Activated T-cell treated with anti-CD3 and anti-CD28 coated beads, Interleukin-2, amount 50 U/mL, for 72 hours (primary cell): ENCODE measurements at places on chromosomes 1 and 21. TPM values are rescaled to one million over a fixed set of nuclear protein-coding genes. Genes with fewer than 3 reads are reported as not detected.

DNA sequence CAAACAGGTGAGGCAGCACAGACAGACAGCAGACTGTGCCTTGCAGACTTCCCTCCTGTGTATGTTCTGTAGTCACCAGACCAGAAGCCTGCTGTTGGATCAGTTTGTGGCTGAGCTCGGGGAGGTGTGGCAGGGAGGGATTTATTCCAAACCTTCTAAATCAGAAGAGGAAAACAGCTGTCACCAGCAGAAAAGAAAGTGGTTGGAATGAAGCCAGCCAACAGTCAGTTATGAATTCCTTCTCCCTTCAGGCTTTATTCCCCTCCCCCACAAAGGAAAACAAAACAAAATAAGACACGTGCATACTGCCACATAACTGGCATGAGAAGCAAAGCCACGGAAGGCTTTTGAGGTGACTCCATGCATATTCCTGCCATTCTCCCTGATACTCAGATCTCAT is 19.0 kb upstream of the PIGV start:
- no peak for DNase-seq

- DNase-seq, result no peak
Observed at GRCh38 chr1:100982793-100983192, 42.8 kb downstream of the DPH5 start.

DNA sequence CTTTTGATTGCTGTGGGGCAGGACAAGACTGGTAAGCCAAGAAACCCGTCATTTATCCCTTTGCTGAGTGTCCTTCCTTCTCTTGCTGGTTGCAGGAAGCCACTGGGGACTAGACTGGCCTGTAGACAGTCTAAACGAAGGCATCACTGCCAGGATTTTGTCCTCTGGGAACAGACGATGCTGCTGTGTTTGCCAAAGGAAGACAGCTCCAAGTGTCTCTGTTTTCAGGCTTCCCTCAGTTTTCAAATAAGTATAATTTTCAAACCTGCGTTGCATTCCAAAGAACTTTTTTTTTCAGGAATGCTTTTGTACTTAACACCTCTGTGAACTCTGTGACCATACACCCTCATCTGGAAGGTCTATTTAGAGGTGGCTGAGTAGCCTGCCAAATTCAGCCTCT is 269.4 kb downstream of the HLX start:
- DNase-seq, result no peak

DNA sequence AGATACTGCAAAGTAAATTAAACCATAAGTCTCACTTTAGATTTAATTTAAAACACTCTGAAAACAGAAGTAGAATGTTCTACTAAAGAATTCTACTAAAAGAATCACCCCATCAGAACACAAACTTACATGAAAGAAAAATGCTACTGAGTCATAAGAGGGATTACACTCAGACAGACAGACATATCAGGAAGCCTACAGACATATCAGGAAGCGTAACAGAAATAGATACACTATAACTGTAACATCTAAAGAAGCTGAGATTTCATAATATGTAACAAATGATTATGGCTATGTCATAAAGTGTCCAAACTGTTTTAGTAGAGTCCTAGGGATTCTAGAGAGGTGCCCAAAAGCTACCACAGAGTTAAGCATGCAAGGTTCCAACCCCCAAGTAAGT is 23.9 kb downstream of the FOXJ3 start:
- DNase-seq, result no peak

DNA sequence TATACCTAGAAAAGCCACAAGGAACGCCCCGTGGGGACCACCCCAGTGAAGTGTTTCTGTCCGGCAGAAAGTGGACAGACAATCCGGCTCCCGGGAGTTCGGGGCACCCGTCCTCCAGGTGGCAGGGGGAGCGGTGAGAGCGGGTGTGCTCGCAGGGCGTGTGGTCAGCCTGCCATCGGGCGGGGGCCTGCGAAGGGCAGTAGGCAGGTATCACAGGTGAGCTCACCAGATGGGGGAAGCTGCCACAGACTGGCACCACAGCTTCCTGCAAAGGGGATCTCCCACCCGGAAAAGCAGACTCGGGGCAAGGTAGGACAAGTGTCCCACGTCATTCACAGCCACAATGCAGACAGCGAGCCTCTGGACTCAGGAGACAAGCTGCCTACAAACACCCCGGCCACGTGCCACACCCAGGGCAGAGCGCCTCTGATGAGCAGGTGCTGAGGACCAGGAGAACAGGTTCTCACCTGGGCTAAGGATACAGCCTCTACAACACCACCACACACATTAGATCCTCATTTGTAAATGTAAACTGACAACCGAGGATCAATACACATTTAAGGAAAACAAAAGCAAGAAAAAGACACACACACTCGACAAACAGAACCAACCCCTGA is 36.4 kb downstream of the VPS26C start:
- DNase-seq, result no peak

DNA sequence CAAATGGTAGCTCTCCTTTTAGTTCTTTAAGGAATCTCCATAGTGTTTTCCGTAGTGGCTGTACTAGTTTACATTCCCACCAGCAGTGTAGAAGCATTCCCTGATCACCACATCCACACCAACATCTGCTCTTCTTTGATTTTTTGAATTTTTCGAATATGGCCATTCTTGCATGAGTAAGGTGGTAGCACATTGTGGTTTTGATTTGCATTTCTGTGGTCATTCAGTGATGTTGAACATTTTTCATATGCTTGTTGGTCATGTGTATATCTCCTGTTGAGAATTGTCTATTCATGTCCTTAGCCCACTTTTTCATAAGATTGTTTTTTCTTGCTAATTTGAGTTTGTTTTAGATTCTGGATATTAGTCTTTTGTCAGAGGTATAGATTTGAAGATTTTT is 84.6 kb upstream of the B3GALT2 start:
- DNase-seq, result no peak

DNA sequence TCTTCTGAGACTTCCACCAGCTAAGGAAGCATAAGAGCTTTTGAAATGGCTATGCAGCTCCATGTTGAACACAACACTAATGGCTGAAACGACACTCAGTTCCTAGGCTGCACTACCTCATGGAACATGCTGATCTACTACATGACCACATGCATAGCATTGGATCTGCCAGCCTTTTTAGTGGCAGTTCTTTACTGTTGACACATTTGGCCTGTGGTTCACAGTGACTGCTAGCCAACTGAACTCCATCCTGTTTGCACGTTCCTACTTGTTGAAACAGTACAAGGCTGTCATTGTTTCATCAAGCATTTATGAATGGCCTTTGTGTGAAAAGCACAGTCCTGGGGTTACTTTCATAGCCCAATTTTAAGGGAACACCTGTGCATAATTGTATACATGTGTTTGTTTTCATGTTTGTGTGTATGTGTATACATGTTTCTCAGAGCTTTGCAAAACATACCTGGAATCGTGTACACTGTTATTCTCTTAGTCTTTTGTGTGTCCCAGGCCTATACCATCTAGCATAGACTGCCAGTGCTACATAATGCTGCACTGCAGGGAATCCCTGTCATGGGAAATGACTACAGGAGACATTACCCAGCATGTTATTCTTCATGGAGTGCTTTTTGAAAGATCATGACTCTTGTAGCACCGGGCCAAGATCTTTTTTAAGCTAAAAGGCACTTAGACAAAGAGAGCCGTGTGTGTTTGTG is 179.6 kb upstream of the ESRRG start:
- DNase-seq, result no peak

DNA sequence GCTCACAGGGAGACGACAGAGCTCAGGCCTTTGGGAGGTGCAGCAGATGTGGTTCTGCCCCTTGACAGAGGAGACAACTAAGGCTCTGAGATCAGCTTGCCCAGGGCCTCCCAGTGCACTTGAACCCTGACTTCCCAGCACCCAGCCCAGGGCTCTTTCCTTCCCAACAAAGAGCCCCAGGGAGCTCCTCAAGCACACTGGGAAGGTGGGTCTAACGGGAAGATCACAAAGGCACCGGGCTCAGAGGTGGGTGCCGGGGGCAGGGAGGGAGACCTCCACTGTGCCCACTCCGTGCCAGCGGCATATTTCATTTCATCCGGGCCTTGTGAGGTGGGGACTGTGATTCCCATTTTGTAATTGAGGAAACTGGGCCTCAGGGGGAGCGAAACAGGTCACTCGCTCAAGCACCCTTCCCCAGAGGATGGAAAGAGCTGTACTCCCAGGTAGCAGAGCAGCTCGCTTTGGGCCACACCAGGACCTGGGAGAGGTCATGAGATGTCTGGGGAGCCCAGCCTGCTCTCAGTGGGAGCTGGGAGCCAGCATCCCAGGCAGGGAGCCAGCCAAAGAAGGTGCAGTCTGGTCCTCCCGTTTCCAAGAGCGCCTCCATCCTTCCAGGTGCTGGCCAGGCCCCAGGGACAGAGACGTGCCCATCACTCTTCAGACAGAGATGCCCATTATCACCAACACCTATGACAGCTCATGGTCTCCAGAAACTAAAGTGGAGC is 82.3 kb downstream of the SYT2 start:
- no peak for DNase-seq

DNA sequence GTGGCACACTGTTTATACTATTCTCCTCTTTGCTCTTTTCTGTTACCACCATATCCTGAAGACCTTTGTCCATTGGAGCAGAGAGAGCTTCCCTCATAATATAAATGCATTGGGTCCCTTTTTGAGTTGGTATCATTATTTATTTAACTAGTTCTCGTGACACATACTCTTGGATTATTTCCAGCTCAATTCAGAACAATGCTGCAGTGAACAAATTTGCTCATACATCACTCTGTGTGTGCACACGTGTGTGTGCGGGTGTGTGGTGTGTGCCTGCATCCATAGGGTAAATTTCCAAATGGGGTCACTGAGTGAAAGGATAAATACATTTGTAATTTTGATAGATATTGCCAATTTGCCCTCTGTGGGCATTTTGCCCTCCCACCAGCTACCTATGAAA is 5.8 kb downstream of the PLA2G2A start:
- DNase-seq, result no peak

DNA sequence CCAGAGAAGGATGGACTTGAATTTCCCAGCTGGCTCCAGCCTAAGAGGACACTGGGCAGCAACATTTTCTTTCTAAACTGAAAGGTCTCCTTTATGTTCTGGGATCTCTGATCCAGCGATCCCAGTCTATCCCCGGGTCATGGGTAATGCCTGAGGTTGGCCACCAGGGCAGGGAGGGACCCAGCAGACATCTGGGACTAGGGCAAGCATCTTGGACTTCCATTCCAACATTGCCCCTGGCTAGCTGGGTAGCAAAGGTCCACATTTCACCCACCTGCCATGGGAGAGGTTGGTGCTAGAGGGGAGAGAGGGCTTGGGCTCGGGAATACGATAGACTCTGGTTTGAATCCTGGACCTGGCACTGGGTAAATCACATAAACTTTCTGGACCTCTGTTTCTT is 84.6 kb downstream of the LRRN2 start:
- DNase-seq, result no peak

DNA sequence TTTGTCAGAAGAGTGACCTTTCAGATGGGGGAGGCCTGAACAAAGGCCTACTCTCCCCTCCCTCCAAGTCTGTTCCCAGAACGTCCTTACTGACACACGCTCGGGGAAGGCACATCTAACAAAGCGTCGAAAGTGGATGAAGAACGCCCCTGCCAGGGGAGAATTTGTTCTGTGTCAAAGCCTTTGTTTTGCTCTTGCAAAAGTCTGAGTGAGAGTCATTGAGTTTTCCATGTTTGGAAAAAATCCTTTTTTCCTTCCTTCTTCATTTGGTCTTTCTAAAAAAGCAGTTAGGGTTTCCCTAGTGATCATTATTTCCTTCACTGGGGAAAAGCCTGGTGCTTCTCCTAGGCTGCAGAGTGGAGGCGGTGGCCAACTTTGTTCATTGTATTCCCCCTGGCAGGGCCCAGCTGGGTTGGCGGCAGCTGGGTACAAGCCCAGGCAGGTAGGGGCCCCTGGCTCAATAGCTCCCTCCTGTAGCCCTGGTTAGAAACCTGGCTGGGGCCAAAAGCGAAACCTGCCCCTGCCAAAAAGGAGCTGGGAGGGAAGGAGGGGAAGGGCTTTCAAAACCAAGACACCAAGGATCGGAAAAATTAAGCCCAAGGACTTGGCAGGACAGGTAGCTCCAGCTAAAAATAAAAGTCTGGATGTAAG is 81.1 kb downstream of the ITPKB start:
- DNase-seq, result no peak

DNA sequence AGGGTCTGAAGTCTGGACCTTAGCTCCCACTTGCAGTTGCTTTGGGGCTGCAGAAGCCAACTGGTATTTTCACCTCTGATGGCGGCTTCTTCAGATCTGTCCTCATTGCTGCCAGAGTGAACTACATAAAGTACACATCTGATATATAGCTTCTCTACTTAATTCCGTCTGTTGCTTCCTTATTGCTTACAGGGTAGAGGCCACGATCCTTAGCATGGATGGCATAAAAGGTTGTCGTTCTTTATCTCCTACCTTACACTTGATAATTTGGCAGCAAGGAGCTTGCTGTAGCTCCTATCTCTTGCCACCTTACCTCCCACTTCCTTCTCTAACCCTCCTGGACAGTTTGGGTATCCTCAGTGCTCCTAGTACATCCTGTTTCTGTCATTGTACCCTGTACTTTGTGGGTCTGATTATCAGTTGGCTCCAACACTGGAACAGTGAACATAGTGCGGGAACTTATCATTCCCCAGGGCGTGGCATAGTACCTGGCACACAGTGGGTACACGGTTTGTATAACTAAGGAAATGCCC is 30.9 kb upstream of the NBL1 start:
- no peak for DNase-seq

- no peak for DNase-seq
Observed at GRCh38 chr1:86441581-86441980, 17.6 kb downstream of the CLCA2 start.

- no peak for DNase-seq
Observed at GRCh38 chr1:153542956-153543711, 2.4 kb upstream of the S100A5 start.

DNA sequence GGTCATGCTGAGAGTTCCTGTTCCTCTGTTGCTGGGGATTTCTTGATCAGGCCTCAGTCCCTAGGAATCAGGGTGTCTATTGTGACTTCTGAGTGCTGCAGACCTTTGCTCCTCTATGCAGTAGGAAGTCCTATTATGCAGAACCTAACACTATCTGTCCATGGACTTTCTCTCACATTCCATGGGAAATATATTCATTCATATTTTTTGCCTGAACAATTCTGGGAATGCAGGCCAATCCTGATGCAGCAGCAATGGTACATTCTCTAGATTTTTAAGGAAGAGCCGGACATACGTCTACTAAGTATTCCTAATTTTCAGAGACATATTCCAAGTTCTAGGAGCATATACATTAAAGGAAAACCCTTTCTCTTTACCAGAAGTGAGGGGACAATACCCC is 61.1 kb upstream of the C1orf87 start:
- DNase-seq, result no peak

ZNF593OS gene
- not detected for total RNA-seq

AADACL4 gene
- total RNA-seq, result not detected

UMODL1 gene
- 0.89 TPM for total RNA-seq

LMO4 gene
- 28.9 TPM for total RNA-seq
